Activated naive CD4-positive, alpha-beta T cell treated with Interleukin-2 at 50 U/mL for 16 hours (primary cell): ENCODE measurements at places on chromosomes 11 and 22.
A peak's percentile ranks its signal among the peaks of the same experiment; 100 is the strongest.

DNA sequence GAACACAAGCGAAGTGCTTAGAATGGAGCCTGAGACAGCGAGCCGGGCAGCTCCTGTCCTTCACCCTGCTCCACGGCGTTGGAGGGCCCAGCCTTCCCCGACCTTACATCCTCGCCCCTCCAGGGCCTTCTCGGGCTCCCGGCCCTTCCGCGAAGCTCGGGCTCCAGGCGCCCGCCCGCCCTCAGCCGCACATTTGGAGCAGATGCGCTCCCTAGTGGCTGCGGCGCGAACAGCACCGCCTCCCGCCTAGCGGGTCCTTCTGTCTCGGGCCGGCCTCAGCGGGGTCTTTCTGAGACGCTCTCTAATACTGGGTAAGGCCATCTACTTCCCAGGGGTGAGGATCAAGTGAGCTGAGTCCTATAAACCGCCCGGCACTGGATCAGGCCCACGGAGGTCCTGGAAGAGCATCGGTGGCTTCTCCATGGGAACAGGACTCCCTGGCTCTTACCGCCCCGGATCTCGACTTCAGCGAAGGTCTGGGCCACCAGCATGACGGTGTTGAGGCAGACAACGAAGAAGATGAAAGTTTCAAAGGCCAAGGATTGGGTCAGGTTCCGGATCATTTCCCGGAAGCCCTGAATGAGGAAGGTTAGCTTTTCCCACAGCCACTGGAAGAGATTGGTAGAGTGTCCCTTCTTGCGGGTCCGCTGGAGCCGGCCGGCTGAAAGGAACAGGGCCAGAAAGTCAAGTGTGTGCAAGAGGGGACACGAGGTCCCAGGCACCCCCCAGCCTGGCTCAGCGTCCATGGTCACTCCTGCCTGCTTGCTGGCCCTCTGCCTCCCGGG is 3.7 kb downstream of the CATSPER1 start:
- DNase-seq = peak; percentile 83

DNA sequence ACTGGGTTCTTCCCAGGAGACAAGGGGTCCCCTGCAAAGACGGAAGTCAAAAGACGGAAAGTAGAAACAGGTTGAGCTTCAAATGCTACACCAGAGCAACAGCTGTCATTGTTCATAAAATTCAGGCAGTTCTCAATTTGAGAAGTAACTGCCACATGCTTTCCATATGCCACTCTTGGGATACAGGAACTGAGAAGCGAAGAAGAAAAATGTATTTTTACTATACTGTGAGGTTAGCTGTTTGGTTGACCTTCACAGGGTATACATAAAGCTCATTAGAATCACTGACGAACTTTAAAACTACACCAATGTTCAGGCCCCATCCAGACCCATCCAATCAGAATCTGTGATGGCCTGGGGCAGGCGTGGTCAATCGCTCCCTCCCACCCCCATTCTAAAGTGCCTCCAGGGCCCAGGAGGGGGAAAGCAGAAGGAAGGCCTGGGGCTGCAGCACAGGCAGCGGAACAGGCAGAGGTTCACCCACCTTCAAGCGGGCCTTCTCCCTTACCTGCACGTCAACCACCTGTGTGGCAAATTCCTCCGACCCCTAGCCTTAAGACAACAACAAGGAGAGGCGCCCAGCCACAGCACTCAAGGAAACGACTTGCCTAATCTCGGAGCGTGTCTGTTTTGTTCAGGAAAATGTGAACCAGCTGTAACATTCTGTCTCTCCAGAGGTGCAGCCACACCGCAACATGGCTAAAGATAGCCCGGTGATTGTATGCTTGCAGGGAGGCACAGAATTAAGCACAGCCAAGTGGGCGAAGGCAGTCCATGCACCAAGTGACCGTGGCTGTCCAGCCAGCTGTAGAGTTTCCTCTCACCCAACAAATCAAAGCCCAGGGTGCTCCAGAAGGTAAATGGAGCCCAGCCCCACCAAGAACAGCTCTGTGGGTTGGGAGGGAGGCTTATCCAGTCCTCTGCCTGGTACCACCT is 82.6 kb downstream of the MICAL3 start:
- DNase-seq = no peak

DNA sequence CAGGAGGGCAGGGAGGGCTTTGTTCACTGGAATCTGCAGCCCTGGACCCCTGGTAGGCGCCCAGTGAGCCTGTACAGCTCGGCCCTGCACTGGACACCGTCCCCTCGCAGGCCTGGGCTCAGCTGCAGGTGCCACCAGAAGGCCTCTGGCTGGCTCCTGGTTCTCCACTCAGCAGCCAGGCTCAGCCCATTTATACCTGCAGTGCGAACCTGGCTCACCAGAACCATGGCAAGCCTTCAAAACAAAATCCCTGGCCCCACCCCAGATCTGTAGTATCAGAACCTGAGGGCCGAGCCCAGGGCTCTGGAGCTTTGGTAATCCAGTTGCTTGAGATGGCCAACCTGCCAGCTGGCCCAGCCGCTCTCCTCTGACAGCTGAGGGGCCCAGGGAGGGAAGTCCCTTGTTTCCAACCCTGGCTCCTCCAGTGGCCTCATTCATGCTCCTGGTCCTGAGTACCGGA is 870 bp upstream of the FREY1 start:
- DNase-seq = no peak

GRCh38 chr11:86816251-86816726 is 15.9 kb downstream of the PRSS23 start:
- DNase-seq = no peak

DNA sequence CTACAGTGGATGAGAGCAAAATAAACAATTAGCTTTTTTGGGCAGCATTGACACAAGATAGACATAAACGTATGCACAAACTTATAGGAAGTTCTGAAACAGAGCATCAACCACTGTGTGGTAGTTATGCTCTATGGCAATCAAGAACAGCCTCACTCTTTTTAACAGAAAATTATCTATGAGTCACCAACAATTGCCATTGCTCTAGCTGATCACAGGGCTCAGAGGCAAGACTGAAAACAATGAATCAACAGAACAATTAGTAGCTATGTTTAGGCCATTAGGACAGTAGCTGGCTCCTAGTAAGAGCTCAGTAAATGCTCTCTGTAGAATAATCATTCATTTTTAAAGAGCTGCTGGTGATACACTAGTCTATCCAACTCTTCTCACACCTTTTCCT is 34.9 kb upstream of the PICALM start:
- no peak for DNase-seq

GRCh38 chr22:18023509-18024275 is 669 bp downstream of the MICAL3 start:
- DNase-seq = peak; percentile 36

DNA sequence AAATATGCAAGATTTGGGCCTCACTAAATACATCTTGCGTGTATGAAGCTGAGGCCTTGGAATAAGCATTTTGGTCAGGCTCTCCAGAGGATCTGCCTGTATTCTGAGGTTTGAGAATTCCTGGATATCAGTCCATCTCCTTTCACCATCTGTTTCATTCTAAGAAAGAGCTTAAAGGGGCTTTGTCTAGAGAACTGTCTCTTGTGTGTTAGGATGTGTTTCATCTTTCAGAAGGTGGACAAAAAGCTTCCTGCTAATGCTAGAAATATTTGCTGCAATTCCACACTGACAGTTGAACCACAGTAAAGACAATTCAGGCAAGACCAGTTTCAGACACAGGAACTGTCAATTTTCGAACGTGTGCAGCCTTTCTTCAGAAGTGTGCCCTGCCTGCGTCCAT is 185.4 kb downstream of the DBX1 start:
- no peak for DNase-seq

DNA sequence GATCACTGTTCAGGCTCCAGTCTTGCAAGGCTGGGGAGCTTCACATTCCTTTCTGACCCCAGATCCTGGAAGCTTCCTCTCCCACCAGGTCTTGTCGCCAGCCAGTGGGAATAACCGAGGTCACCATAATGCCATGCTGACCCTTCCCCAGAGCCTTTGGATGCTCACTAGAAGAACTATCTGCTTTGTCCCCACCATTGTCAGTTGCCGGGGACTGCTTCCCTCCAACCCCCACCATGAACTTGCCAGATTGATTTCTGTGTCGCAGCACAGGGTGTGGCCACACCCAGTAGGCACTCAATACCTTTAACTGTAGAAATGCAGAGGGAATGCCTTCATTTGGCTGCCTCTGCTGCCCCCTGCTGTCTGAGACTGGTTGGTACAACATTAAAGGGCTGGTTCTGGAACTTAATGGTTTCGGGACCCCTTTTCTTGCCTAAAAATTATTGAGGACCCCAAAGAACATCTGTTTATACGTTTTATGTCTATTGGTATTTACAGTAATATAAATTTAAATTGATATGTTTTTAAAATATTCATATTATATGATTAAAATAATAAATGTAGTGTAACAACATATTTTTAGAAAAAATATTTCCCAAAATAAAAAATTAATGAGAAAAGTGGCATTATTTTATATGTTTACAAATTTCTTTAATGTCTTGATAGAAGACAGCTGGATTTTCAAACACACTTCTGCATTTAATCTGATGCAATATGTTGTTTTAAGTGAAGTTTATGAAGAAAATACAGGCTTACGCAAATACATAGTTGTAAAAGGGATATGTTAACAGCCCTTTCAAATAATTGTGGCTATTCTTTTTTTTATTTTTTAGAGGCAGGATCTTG is 6.7 kb upstream of the GDPD5 start:
- DNase-seq = peak; percentile 83

DNA sequence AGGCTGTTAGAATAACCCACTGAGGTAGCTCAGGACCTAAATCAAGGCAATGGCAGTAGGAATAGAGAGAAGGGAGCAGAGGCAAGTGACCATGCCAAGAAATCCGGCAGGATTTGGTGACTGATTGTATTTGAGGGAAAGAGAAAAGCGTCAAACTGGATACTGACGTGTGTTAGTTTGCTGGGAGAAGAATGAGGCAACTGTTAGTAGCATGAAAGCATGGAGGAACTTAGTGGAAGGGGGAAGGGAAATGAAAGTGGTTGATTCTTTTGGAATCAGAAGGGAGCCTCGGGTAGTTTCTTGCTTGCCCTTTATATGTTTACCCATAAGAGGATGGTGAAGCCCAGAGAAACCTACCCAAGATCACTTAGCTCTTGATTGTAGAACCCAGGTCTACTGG is 8.3 kb downstream of the PPFIBP2 start:
- no peak for DNase-seq

DNA sequence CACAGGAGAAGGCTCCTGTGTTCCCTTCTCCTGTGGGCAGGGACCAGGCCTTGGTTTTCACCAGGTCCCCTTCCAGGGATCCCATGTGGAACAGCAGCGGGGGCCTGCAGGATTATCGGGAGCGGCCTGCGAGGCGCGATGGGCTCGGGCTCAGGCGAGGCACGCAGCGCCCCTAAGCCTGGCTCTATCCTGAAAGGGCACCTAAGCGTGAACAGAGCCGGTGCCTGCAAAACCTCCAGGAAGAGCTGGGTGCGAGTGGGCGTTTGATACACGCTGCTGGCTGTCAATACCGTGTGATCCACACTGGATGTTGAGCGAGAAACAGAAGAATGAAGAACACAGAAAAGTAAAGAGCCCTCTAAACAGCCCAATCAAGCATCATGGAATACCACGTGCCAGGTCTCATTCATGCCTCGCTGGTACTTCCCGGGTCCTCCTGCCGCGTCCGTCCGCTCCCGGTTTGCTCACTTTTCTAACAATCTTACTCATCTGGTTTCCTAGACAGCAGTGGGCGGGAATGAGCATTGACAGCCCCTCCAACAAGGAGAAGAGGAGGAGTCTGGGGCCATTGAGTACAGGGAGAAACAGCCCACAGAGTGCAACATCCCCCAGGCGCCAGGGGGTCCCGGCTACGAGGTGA is 12.5 kb downstream of the OSBPL5 start:
- no peak for DNase-seq

DNA sequence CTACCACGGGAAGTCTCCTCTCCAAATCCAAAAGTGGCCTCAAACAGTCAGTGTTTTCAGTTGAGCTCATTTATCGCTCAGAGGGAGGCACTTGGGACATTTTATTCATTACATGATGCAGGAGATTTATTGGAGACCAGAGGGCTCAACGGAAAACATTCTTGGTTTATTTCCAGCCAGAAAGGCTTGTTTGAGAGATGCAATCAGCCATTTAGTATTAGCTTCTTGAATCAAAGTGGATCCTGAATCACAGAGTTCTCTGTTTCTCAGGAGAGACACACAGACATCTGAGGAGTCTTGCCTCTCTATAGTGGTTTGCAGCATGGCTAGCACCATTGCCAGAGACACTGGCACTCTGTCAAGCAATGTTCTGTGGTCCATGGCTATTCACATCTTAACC is 31.5 kb downstream of the CD44 start:
- DNase-seq = no peak

DNA sequence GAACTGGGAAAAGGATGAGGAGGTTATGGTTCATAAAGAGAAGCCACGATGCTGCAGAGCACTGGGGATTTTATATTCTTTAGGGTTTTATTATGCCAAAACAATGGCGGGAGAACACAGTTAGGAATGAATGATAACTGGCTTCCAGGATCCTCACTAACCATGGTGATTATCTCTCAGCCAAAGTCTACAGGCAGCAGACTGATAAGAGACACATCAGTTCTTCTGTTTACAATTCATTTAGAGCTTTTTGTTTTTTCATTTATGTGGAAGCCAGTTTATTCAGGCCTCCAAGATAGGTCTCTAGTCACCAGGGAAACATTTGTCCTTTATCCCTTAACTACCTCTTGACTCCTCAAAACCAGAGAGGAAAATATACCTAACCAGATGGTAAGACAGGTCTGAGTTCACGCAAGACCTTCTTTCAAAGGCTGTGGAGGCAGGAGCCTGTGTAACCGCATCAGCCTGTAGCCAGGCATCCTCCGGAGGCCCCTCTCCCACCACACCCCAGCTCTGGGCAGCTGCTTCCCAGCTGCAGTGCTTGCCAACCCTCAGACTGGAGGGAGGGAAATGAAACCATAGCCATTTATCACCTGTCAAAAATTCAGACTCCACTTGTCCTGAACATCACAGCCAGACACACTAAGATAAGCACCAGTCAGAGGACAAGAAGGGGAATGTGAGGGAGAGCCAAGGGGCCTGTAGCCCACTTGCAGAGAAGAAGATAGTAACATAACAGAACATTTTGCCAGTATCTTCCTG is 57.2 kb upstream of the FAM181B start:
- no peak for DNase-seq

GRCh38 chr22:38067028-38067415 is 9.8 kb downstream of the PICK1 start:
- DNase-seq = no peak

DNA sequence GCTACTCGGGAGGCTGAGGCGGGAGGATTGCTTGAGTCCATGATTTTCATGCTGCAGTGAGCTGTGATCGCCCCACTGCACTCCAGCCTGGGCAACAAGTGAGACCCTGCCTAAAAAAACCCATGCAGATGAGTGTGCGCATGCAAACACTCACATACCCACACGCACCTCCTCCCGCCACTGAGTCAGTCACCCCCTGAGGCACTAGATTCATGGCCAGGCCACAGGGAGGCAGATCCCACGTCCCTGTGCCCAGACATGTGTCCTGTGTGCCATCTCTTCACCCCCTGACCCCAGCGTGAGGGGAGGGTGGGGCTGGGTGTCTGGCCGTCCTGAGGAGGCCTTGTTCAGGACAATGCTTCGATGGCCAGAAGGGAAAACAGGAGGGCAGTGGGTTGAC is 15.5 kb downstream of the RELT start:
- DNase-seq = no peak
